Stimulated activated CD4-positive, alpha-beta T cell treated with anti-CD3 and anti-CD28 coated beads, Interleukin-1b, Interleukin-23, amount 100 ng/mL, for 24 hours (primary cell): ENCODE measurements at places on chromosomes 7 and 10.

DNA sequence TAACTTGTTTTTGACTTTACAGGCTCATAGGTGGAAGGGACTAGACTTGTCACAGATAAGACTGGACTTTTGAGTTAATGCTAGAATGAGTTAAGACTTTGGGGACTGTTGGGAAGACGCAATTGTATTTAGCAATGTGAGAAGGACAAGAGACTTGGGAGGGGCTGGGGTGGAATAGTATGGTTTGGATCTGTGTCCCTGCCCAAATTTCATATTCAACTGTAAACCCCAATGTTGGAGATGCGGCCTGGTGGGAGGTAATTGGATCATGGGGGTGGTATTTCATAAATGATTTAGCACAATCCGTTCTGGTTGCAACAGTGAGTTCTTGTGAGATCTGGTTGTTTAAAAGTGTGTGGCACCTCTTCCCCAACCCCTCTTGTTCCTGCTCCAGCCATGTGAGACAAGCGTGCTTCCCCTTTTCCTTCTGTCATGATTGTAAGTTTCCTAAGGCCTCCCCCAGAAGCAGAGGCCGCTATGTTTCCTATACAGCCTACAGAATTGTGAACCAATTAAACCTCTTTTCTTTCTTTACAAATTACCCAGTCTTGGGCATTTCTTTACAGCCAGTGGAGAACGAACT is 22.6 kb downstream of the RNF216 start:
- DNase-seq: no peak

GRCh38 chr7:27173511-27173955 is 587 bp downstream of the HOXA10 start:
- no peak for DNase-seq

- DNase-seq: no peak
These were observed 452.4 kb upstream of the PHF14 start for GRCh38 chr7:10521306-10521705.

GRCh38 chr7:158034571-158034970 is 553.1 kb downstream of the PTPRN2 start:
- DNase-seq: no peak

- no peak for DNase-seq
These were observed 66.3 kb downstream of the KLHDC10 start for GRCh38 chr7:130136579-130137167.

DNA sequence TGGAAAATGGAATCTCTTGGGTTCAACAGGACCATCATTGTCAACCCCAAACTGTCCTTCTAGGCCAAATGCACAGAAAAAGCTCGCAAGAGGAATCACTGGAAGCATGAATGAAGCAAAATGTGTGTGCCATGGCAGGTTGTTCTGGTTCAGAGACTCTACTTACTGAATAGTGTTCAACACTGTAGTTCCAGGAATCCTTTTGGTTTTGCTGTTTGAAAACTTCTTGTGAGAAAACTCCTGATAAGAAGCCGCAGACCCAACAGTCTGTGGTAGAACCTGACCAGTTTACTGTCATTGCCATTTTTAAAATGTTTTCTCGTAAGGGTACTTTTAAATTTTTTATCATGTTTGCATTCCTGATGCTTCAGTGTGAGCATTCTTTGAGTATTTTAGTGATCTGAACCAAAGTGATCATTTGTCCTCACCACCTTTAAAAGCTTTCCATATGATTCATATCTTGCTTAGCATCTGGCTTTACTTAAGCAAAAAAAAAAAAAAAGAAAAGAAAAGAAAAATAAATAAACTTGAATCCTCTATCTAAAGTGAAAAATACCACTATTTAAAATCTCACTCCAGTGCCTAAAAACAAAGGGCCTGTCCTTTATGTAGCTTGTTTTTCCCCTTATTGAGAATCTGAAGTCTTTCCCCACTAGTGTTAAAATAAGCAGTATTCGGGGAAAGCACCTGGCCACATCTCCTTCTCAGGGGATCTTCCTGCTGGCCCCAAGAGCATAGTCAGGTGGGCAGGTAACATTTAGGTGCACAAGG is 92.4 kb downstream of the WNT2 start:
- no peak for DNase-seq

- no peak for DNase-seq
These were observed 196.2 kb upstream of the AGK start for GRCh38 chr7:141355032-141355431.

GRCh38 chr10:30027057-30028005 is 32.1 kb downstream of the JCAD start:
- peak; percentile 78 for DNase-seq

- DNase-seq: no peak
These were observed 100.1 kb upstream of the FAM20C start for GRCh38 chr7:92231-92674.

DNA sequence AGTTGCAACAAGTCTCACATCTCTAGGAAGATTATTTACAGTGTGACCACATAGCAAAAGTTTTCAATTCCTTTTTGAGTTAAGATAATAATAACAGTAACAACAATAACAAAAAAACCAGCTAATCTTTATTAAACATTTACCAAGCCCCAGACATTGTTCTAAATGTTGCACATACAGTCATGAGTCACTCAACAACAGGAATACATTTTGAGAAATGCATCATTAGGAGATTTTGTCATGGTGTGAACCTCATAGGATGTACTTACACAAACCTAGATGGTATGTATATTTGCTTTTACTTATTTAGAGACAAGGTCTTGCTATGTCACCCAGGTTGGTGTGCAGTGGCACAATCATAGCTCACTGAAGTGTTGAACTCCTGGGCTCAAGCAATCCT is 52.0 kb downstream of the SPAM1 start:
- no peak for DNase-seq

DNA sequence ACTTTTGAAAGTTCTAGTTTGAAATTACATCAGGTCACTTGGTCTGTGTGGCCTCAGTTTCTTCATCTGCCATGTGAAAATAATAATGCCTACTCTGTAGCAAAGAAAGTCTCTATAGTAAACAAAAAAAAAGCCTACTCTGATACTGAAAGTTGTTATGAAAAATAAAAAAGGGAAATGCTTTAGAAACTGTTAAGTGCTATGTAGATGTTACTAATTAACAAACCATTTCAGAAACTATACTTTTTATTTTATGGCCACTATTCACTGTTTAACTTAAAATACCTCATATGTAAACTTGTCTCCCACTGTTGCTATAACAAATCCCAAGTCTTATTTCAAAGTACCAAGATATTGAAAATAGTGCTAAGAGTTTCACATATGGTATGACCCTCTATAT is 50.6 kb downstream of the CFTR start:
- no peak for DNase-seq

GRCh38 chr7:15464667-15465121 is 97.1 kb downstream of the AGMO start:
- no peak for DNase-seq

GRCh38 chr10:28920091-28920490 is 242.8 kb downstream of the BAMBI start:
- no peak for DNase-seq

GRCh38 chr7:106026101-106026500 is 63.0 kb downstream of the CDHR3 start:
- DNase-seq: no peak

DNA sequence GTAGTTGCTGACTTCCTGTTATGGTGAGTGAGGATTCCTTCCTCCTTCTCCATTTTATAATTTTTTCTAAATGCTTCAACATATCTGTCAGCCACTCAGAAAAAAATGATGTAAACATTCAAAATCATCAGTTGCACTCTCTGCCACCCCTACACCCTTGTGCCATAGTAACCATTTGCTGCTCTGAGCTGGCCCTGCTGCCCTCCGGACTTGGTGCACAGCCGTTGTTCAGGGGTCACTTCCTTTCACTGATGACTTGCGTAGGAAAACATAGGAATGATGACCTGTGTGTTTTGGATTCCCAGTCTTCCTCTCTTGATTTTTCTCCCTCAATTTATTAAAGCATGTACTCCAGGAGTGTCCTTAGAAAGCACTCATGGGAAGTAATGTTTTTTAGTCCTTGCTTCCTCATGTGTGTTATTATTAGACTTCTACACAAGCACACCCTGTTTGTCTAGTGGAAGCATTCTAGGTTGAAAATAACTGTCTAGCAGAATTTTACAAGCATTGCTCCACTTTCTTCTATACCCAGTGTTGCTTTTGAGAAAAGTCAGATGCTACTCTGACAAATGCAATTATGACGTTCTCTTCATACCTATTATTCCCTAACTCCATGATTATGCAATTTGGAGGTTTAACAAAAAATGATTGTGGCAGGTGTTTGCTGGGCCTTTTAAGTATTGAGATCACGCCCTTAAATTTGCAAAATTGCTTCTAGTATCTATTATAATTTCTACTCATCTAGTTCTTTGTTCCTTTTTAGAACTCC is 62.6 kb upstream of the MTPN start:
- no peak for DNase-seq

- DNase-seq: no peak
These were observed 699.9 kb downstream of the INHBA start for GRCh38 chr7:41002741-41003610.

DNA sequence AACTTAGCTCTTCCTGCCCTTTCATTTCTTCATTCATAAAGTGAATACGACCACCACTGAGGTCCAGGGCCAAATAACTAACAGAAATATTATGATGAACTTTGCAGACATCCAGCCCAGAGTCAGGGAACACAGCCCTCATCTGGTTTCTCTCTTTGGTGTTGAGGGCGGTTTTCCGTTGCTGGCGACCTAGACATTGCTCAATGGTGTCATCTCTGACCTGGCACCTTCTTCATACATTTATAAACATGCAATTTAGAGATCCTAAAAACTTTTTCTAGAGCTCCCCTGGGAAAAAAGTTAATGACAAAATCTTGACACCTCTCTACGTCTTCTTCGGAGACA is 324 bp upstream of the TET1 start:
- no peak for DNase-seq

DNA sequence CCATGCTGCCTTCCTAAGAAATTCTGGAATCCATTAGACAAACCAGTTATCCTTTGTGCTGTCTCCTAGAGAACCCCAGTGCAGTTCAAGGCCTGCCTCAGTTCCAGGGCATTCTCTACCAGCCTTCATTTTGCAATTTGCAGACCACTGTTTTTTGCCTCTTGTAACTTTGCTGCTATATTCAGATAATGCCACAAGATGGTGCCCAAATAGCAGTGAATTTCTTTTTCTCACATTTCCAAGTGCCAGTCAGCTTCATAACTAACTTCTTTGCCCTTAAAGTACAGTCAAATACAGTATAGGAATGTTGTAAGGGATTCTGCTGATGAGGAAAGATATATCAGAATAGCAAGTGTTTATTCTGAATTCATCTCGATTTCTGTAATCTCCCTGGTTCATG is 25.2 kb downstream of the LOXL4 start:
- DNase-seq: no peak

- no peak for DNase-seq
These were observed 84.4 kb downstream of the TNS3 start for GRCh38 chr7:47497367-47498096.

- DNase-seq: no peak
These were observed 72.3 kb upstream of the FAM13C start for GRCh38 chr10:59434463-59435321.

- DNase-seq: no peak
These were observed 46.4 kb downstream of the RAMP3 start for GRCh38 chr7:45203936-45204445.

- no peak for DNase-seq
These were observed 68.0 kb upstream of the CCNY start for GRCh38 chr10:35268323-35268722.

- DNase-seq: no peak
These were observed 114.8 kb downstream of the RAB18 start for GRCh38 chr10:27618906-27619305.

- DNase-seq: peak; percentile 4
These were observed 493.3 kb upstream of the PODXL start for GRCh38 chr7:132049462-132050304.

GRCh38 chr7:15457990-15458955 is 103.5 kb downstream of the AGMO start:
- no peak for DNase-seq

DNA sequence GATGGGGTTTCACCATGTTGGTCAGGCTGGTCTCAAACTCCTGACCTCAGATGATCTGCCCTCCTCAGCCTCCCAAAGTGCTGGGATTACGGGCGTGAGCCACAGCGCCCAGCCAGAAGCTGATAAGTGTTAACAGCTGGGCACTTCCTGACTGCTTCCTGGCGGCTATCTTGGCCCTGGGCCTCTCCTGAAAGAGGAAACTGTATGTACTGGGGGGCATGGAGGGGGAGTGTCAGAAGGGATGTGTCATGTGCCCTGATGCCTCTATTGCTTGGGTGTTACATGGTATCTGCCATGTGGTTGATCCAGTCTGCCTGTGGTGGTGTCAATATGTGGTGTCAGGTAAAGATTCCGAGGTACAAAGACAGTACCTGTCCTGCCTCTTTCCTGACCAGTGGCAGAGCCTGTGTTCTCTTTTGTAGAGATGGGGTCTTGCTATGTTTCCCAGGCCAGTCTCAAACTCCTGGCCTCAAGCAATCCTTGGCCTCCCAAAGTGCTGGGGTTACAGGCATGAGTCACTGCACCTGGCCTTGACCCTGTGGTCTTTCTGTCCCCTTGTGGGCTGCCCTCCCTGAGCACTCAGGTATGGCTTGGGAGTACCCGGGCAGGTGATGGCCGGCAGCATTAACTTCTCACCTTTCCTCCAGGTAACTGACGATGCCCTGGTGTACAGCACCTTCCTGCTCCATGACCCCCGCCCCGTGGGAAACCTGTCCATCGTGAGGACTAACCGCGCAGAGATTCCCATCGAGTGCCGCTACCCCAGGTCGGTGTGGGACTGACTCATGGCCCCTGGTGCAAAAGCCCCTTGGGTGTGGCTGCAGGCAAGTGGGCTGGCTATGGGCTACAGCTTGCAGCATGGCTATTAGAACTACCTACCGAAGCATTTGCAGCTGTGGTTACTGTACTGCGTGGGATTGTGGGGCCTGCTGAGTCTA is 4.4 kb downstream of the ZP3 start:
- no peak for DNase-seq

GRCh38 chr10:43943119-43943817 is 294.6 kb upstream of the ZNF32 start:
- no peak for DNase-seq

- DNase-seq: no peak
These were observed 133.5 kb downstream of the PTPN20 start for GRCh38 chr10:47044741-47045140.

GRCh38 chr10:71504168-71504567 is 107.4 kb downstream of the CDH23 start:
- no peak for DNase-seq

DNA sequence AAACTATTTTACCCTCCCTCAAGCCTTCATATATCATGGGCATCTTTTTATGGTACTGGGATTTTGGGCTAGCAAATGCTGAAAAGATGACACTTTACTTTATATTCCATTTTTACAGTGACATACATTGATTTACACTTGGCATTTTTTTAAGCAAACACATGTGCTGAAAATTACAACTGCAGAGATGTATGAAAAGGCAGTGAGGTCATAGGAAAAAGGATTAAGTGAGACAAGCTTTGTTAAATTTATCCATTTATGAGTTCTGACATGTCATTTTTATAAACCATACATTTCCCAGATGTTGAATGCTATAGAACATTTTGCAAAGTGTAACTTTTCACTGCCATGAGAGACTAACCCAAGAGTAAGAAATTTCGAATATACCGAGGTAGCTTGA is 68.8 kb upstream of the RSU1 start:
- DNase-seq: no peak

- DNase-seq: no peak
These were observed 94.8 kb downstream of the SVIL start for GRCh38 chr10:29540016-29540415.

- no peak for DNase-seq
These were observed 89.3 kb upstream of the PRKCQ start for GRCh38 chr10:6669269-6669859.
